ENCODE measurements at places on chromosomes 5 and 9. TPM values are rescaled to one million over a fixed set of nuclear protein-coding genes. Genes with fewer than 3 reads are reported as not detected.

The PCAT7 gene
- 3.2 TPM for total RNA-seq

DNA sequence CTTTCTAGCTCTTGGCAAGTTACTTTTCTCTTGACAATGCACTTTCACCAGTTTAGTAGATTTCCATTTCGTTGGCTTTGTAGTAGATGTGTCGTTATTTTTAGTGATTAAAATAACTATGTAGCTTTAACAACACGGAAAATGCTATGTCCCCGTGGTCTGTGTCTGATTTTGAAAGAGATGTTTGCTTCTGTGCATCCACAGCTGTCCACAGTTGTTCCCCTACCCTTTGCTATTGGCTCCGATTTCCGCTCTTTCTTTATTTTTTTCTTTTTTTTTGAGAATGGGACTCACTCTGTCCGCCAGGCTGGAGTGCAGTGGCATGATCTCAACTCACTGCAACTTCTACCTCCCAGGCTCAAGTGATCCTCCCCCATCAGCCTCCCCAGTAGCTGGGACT is 533.9 kb downstream of the IRX1 start:
- H3K36me3 ChIP-seq: no peaks in the 10 kb centered on the region
- H3K27ac ChIP-seq: no peak overlapping the region
- H3K4me3 ChIP-seq: no peak overlapping the region
- no peaks in the 10 kb centered on the region for H3K27me3 ChIP-seq
- H3K4me1 ChIP-seq: no peaks in the 10 kb centered on the region

GRCh38 chr9:103977163-103977562 is 116.9 kb upstream of the SMC2 start:
- no peak overlapping the region for H3K27ac ChIP-seq
- H3K4me3 ChIP-seq: no peak overlapping the region
- H3K4me1 ChIP-seq: no peaks in the 10 kb centered on the region
- no peak for DNase-seq
- H3K36me3 ChIP-seq: no peaks in the 10 kb centered on the region
- no peaks in the 10 kb centered on the region for H3K27me3 ChIP-seq

DNA sequence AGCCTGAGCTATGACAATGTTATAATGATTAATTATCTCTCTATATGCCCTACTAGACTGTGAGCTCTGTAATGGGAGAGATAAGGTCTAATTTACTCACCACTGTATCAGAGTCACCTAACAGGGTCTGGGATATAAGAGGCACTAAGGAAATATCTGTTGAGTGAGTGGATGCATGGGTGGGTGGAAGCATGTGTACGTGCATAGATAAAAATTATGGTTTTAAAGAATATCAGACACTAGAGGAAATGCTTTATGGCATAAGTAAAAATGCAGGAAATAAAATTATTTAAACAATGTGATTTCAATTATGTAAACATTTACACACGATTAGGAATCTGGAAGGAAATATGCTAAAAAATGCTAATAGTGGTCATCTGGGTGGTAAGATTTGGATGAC is 137.8 kb downstream of the SPOCK1 start:
- DNase-seq: no peak
- no peaks in the 10 kb centered on the region for H3K36me3 ChIP-seq
- H3K4me1 ChIP-seq: no peaks in the 10 kb centered on the region
- H3K27me3 ChIP-seq: no peaks in the 10 kb centered on the region
- no peak overlapping the region for H3K4me3 ChIP-seq

- H3K27me3 ChIP-seq: no peaks in the 10 kb centered on the region
- DNase-seq: no peak
- H3K4me3 ChIP-seq: no peak overlapping the region
- no peaks in the 10 kb centered on the region for H3K36me3 ChIP-seq
- no peak overlapping the region for H3K27ac ChIP-seq
Observed at GRCh38 chr5:23740029-23740428, 232.6 kb downstream of the PRDM9 start.

The SLC45A2 gene
- not detected for total RNA-seq

GRCh38 chr9:38276771-38277439 is 115.6 kb upstream of the ALDH1B1 start:
- H3K27ac ChIP-seq: no peak overlapping the region
- no peaks in the 10 kb centered on the region for H3K36me3 ChIP-seq
- H3K4me1 ChIP-seq: peaks cover 5% of the 10 kb centered on the region
- no peak overlapping the region for H3K4me3 ChIP-seq
- no peak for DNase-seq

The SLIT3 gene
- 0.86 TPM for total RNA-seq

DNA sequence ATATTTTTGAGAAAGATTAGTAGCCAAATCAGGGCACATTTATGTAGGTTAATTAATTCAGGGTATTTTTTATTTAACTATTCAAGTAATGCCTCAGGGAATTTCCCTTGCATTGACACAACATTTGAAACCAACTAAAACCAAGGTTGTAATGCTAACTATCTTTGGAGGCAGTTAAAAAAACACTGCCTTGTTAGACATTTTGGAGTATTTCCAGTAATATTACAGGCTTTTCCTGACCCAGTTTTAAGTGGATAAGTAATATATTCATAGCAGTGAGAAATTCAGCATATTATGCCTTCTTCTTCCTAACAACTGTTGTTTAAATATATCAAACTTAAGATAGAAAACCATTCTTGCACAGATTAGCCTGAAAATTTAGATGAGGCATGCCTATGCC is 175.1 kb downstream of the TMC1 start:
- no peak for DNase-seq
- H3K27me3 ChIP-seq: no peaks in the 10 kb centered on the region
- H3K36me3 ChIP-seq: no peaks in the 10 kb centered on the region
- no peak overlapping the region for H3K4me3 ChIP-seq
- no peak overlapping the region for H3K27ac ChIP-seq

GRCh38 chr9:127525401-127526188 is 74.3 kb downstream of the LRSAM1 start:
- DNase-seq: no peak
- peaks cover 35% of the 10 kb centered on the region for H3K36me3 ChIP-seq
- H3K4me1 ChIP-seq: peaks cover 16% of the 10 kb centered on the region
- no peak overlapping the region for H3K27ac ChIP-seq
- H3K27me3 ChIP-seq: no peaks in the 10 kb centered on the region

The DIPK1B gene
- total RNA-seq: 35.3 TPM

GRCh38 chr5:53874409-53874808 is 314.0 kb downstream of the NDUFS4 start:
- H3K36me3 ChIP-seq: no peaks in the 10 kb centered on the region
- no peak overlapping the region for H3K27ac ChIP-seq
- H3K27me3 ChIP-seq: no peaks in the 10 kb centered on the region

- no peaks in the 10 kb centered on the region for H3K4me1 ChIP-seq
- no peaks in the 10 kb centered on the region for H3K36me3 ChIP-seq
- no peak for DNase-seq
- H3K4me3 ChIP-seq: no peak overlapping the region
Observed at GRCh38 chr5:35161652-35162273, 68.5 kb downstream of the PRLR start.

DNA sequence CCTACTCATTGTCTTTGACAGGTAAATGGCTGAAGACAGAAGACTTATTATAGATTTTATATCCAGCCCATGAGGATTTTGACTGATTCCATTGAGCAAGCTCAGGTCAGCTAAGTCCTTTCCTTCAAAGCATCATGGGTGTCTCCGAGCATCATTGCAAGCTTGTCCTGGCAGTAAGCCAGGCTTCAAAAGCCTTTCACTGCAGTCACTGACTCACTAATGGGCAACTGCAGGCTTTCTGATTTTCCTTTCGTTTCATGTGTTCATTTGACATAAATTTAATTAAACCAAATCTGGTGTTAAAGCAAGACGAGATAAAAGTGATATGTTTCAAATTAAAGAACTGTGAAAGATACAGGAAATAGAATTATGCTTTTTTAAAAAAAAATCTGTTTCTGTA is 426.2 kb downstream of the ANXA1 start:
- H3K4me3 ChIP-seq: no peak overlapping the region
- DNase-seq: no peak
- no peaks in the 10 kb centered on the region for H3K27me3 ChIP-seq
- H3K27ac ChIP-seq: no peak overlapping the region
- H3K4me1 ChIP-seq: no peaks in the 10 kb centered on the region

DNA sequence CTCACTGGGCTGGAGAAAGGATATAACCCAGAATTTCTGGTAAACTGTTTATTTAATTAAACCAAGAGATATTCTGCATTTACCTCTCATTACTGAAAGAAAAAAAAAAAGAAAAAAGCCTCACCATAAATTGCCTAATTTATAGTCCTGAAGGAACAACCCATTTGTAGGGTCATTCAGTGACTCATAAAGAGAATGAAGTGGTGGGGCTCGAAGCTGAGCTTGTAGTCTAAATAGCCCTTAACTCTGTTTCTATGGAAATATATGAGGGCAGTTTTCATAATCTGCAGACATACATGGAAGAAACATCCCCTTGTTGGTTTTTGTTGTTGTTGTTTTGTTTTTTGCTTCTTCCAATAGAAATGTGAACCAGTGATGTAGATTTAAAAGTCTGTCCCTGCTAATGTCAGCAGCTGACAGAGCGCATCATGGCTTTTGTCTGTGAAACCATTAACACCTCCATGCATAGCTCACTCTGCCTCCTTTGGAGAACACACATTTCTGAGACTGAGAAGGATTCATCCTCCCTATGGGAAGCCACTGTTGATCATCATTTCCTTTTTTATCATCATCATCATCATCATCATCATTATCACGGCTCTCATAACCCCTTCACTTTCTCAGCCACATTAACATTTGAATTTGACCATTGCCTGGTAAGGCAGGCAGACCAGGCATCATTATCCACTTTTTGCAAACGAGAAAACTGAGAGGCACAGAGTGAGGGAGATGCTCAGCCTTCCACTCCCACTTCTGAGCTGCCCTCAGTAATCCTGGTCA is 67.9 kb upstream of the SAP30L start:
- no peaks in the 10 kb centered on the region for H3K4me1 ChIP-seq
- no peaks in the 10 kb centered on the region for H3K36me3 ChIP-seq
- no peak overlapping the region for H3K4me3 ChIP-seq
- H3K27me3 ChIP-seq: no peaks in the 10 kb centered on the region

GRCh38 chr5:151663617-151664293 is 23.0 kb downstream of the SPARC start:
- no peak overlapping the region for H3K27ac ChIP-seq
- no peak overlapping the region for H3K4me3 ChIP-seq
- H3K27me3 ChIP-seq: no peaks in the 10 kb centered on the region

- no peak overlapping the region for H3K27ac ChIP-seq
- H3K27me3 ChIP-seq: no peaks in the 10 kb centered on the region
- DNase-seq: peak; percentile 71
- H3K4me1 ChIP-seq: no peaks in the 10 kb centered on the region
- no peaks in the 10 kb centered on the region for H3K36me3 ChIP-seq
- H3K4me3 ChIP-seq: no peak overlapping the region
Observed at GRCh38 chr9:7360513-7360912, 439.1 kb downstream of the DMAC1 start.

GRCh38 chr9:86778761-86779160 is 168.5 kb downstream of the GAS1 start:
- H3K27ac ChIP-seq: no peak overlapping the region
- H3K4me1 ChIP-seq: no peaks in the 10 kb centered on the region
- no peaks in the 10 kb centered on the region for H3K27me3 ChIP-seq
- no peak for DNase-seq
- no peak overlapping the region for H3K4me3 ChIP-seq

The SPOCK1 gene
- 14.0 TPM for total RNA-seq

DNA sequence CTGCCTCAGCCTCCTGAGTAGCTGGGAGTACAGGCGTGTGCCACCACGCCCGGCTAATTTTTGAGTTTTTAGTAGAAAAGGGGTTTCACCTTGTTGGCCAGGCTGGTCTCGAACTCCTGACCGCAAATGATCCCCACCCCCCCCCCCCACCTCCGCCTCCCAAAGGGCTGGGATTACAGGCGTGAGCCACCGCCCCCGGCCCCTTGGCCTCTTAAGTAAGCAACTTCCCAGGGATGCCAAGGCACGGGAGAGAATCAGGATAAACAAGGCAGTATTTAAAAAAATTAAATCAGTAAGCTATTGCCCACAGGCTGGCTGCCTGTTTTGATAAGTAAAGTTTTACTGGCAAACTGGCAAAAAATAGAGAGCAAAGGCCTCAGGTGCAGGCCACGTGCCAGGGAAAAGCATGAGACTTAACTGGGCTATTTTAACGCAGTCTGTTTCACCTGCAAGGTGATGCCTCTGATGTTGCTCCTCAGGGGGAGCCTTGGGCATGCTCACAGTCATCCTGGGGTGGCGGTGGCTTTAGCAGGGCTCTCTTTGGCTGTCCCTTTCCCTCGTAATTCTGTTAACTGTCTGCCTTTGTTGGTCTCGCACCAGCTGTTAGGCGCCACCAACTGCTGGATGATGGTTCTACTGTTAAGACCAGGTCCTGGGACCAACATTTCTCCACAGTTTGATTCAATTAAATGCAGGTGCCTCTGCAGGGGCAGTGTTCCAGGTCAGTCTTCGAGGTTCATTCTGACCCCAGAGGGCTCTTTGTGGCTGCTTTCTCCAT is 19.4 kb upstream of the RNF130 start:
- DNase-seq: peak; percentile 72
- peaks cover 5% of the 10 kb centered on the region for H3K4me1 ChIP-seq
- H3K4me3 ChIP-seq: no peak overlapping the region

- no peaks in the 10 kb centered on the region for H3K27me3 ChIP-seq
- no peak overlapping the region for H3K4me3 ChIP-seq
- H3K36me3 ChIP-seq: no peaks in the 10 kb centered on the region
- H3K27ac ChIP-seq: no peak overlapping the region
Observed at GRCh38 chr9:125811002-125811401, 63.8 kb downstream of the PBX3 start.

DNA sequence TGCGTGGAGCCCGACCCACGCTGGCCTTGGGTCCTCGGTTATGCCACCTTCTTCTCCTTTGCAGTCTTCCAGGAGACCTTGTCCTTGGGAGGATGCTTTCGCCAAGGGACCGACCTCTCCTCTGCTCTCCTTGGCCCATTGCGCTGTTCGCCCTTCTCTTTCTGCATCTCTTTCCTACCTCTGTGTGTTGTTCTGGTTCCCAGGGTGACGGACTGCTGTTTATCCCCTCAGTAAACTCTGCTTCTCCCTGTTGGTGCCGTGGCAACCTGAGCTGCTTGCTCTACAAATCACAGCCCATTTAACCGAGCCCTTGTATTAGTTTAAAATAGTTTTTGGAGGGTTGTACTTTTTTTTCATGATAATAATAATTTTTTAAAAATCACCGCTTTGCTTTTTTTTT is 97.9 kb downstream of the DAPK1 start:
- H3K27ac ChIP-seq: no peak overlapping the region
- no peaks in the 10 kb centered on the region for H3K27me3 ChIP-seq
- H3K4me3 ChIP-seq: no peak overlapping the region

DNA sequence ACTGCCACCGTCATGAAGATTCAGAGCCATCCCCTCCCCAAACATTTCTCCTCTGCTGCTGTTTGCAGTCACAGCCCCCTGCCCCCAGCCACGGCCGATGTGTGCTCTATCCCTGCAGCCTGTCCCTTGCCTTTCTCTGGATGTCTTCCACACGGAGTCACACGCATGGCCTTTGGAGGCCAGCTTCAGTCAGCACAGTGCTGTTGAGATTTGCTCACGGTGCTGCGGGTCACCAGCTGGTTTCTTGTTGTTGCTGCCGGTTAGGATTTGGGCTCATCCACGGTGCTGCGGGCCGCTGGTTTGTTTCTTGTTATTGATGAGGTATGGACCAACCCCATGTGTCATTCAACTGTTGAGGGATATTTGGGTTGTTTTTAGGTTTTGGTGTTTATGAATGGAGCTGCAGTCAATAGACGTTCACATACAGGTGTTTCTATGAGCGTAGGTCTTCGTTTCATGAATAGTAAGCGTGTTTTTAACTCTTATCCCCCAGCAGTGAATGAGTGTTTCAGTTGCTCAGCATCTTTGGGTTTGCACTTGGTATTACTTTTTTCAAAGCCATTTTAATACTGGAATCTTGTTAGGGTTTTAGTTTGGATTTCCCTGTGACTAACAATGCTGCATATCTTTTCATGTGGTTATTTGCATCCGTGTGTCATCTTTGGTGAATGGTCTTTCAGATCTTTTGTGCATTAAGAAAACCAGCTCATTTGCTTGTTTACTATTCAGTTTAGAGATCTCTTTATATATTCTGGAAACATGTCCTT is 57.6 kb downstream of the AHRR start:
- DNase-seq: no peak
- H3K4me1 ChIP-seq: no peaks in the 10 kb centered on the region
- no peaks in the 10 kb centered on the region for H3K36me3 ChIP-seq
- H3K4me3 ChIP-seq: no peak overlapping the region
